ENCODE measurements at places on chromosomes 2 and 18.

DNA sequence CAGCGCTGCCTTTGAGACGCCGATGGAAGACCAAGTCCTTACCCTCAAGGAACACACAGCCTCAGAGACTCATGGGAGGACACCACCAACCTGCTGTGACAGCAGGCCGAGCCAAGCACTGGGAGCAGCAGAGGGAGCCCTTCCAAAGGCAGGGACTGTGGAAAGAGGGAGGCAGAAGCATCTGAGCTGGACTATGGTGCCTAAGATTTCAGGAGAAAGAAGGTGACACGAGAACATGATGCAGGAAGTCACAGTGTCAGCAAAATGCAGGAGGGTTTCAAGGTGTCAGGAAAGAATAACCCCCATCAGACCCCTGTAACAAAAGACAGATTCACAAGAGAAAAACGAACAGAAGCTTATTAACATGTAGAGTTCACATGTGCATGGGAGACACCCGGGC lies 24.2 kb upstream of the COX7A2L start:
- DNase-seq = no peak

GRCh38 chr18:10314066-10314465 lies 140.4 kb upstream of the APCDD1 start:
- DNase-seq = no peak

DNA sequence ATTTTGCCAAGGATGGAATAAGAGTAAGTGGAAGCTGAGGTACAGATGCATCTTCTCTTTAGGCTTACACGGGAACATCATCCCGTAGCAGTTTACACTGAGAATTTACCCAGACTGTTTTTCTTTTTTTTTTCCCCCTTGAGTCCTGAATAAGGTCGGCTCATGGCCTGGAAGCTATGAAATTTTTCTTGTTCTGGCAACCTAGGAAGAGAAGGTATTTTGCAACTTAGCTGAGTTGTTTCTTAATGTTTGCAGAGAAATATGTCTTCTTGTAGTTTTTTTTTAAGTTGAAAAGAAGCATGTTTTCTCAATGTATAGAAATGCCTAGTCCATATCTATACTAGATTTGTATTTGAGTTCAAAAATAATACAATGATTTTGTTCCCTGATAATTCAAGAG lies 712.5 kb downstream of the TDRD15 start:
- no peak for DNase-seq

GRCh38 chr18:4807604-4808293 lies 352.6 kb upstream of the DLGAP1 start:
- DNase-seq = no peak

DNA sequence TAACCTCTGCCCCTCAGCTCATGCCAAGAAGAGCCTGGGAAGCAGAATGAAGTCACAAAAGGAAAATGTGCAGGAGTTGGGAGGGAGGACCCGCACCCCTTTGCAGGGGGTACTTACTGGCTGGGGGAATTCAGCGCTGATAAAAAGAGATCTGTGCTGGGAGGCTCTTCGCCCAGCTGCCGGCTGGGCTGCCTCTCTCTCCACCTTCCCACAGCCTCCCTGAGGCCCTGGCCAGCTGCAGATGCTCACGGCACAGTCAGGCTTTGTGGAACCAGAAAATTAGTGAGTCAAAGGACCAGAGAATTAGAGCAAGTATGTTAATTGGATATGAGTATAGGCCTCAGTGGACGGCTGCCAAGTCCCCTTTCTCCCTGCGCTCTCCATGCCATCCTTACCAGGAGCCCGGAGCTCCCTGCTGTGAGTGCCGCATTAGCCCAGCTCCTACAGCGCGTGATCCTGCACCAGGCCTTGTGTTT lies 181.7 kb upstream of the SH3BP4 start:
- DNase-seq = no peak

GRCh38 chr2:202769201-202769600 lies 102.4 kb downstream of the ICA1L start:
- no peak for DNase-seq

GRCh38 chr2:177245010-177245422 lies 19.5 kb downstream of the NFE2L2 start:
- no peak for DNase-seq

DNA sequence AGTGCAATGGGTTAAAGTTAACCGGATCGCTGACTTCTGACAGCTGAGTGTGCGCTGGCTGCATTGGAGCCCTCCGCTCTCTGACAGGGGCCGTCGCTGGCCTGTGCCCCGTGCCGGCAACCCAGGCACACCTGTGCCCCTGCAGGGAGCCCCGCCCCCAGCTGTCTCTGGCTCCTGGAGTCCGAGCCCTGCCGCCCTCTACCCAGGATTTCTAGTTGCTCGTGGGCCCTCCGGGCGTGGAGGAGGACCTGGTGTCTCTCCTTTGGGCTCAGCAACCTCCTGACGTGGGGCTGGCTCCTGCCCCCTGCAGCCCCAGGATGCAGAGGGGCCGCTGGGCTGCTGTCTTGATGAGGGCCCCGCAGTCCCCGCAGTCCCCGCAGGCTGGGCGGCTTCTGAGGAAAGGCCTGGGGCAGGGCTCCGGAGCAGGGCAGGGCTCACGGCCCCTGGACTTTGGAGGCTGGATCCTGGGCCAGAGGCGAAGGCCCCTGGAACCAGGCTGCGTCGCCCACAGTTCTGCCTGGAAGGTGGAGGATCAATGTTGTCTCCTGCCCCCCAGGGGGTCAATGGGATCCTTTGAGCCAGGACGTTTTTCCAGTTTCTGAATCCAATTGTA lies 172.8 kb downstream of the RNF144A start:
- DNase-seq = no peak

DNA sequence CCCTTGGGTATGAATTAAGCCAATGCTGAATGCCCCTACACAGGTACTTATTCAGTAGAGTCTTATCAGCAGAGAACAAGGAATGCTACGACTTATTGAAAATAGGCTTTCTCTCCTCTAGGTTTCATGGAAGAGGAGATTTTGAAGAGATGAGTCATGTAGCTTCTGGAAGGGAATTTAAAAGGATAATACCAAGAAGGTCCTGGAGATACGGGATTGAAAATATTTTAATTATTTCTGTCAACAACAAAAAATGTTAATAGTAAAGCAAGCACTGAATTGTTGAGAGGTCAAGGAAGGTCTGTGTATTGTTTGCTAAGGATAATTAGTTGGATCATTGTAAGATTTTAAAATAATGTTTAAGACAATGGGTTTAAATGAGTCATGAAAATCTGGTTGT lies 293.0 kb upstream of the SPHKAP start:
- no peak for DNase-seq

GRCh38 chr2:240626531-240627300 lies 1.4 kb downstream of the GPR35 start:
- DNase-seq = no peak

DNA sequence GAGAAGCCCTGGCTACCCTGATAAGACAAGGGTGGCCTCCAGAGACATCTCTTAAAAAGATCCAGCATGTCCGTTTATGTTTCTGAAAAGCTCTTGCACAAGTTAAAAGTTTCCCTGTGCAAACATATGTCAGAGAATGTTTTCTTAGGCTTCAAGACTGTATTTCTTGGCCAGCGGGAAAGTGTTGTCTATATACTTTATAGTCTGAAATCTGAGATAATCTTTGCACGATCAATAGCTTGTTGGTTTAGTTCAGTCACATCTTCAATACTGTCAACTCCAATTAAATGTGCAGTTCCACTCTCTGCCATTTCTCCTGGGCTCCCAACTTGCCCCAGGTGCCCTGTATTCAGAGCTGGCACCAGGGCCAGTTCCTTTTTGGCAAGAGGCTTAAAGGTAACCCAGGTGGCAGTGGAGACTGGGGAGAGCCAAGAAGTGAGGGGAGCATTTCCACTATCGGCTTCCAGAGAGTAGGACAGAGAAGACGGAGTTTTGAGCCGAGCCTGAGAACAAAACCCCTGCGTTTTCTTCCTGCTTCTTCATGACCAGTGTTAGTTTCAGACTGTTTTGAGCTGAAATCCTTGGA lies 64.4 kb downstream of the ACOXL start:
- DNase-seq = no peak

DNA sequence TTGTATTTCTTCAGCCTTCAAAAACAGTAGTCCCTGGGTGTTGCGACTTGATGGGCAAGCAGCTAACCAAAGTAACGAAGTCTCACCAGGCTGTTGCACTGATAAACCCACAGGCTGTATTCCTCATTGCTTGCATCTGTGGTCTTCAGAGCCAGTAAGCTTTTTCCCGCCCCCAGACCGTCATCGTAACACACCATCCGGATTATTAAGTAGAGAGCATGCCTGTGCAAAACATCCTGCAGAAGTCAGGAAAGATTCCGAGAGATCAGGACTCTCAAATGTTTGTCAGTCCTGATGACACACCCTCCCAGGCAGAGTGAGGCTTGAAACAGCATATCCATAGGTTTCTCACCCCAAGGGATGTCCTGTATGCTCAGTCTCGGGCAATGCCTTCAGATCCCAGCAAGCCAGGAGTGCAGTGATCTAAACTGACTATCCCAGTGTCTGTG lies 15.9 kb downstream of the ITGB1BP1 start:
- no peak for DNase-seq

All from NCI-H2029 (cell line).